ENCODE measurements at places on chromosomes 1 and 21.

DNA sequence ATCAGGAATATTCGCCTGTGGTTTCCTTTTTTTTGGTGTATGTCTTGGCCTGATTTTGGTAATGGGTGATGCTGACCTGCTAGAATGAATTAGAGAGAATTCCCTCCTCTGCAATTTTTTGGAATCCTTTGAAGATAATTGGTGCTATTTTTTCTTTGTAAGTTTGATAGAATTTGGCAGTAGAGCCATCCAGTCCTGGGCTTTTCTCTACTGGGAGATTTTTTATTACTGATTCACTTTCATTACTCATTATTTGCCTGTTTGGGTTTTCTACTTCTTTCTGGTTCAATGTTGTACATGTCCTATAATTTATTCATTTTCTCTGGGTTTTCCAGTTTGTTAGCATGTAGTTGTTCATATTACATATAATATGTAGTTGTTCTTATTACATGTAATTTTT lies 48.7 kb downstream of the NTMT2 start:
- no peak for DNase-seq

GRCh38 chr1:12383786-12384185 lies 154.0 kb downstream of the VPS13D start:
- no peak for DNase-seq

DNA sequence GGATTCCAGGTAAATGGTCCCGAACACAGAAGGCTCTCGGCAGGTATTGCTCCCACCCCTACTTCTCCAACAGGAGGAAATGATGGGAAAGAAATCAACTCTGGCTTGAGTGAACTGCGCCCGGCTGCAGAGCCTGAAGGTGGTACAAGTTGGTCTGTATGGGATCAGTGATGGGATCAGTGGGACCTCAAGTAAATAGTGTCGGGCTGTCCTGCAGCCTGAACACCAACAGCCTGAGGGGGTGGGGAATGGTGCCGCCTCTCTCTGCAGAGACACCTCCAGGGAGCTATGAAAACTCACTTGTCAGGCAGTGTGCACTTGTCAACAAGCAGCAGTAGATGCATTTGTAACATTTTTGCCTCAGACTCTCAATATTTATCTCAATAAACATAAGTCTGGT lies 183.5 kb downstream of the MATN1 start:
- DNase-seq = no peak

DNA sequence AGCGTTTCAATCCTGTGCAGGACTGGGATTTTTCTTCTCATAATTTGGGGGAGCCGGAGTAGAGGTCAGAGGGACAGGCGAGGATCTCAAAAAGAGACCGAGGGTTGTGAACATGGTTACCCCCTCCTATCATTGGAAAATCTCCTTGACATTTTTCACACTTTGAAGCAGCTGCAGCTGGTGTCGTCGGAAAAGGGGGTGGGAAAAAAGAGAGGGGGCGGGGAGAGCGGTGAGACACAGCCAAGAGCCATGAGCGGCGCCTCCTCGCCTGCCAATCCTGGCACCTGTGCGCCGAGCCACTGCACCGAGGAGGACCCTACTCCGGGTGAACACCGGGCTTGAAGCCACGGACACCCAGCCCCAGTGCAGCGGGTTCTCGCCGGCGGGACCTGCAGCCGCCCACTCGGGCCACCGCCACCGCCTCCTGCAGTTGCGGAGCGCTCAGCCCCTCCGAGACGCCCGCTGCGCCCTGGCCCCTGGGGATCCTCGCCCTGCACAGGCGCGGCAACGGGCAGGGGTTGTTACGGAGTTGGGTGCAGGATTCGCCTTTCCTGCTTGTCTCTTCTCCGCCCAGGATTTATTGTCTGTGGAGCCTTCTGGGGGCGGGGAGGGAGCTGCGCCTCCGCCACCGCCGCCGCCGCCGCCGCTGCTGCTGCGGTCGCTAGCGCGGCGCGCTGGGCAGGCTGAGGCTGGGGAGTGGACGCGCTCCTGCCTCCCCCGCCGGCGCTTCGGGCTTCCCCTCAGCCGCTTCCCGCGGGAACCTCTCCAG lies at the start of gene LRRC7:
TSS of gene LRRC7 (plus strand) at position 271 of the 769 bp plus-strand sequence. CDS start 718 bp downstream, outside the sequence.
- DNase-seq = no peak

DNA sequence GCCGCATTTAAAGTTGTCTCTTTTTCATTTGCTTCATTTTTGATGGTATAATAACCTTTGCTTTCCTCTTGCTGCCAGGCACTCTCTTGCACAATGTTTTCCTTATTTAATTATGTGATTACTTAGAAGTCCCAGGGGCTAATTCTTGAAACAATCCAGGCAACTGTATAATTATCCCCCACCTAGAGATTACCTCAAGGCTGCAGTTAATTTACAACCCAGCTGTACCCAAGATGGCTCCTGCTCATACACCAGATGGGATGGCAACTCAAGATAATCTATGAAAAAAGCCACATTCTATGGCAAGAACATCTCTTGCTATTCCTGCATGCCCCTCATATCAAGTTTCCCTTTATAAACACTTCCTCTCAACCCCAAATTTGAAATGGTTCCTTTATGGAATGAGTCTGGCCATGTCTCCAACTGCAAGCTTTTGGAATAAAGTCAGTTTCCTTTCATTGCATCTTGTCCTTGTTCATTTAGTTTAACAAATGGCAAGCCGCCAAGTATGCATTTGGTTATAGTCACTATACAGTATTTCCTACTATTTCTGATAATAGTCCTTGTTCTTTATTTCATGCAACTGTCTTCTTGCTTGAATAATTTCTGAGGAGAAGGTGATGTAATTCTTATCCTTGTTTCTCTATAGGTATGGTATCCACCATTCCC lies 1042.6 kb downstream of the PLA2G4A start:
- no peak for DNase-seq

DNA sequence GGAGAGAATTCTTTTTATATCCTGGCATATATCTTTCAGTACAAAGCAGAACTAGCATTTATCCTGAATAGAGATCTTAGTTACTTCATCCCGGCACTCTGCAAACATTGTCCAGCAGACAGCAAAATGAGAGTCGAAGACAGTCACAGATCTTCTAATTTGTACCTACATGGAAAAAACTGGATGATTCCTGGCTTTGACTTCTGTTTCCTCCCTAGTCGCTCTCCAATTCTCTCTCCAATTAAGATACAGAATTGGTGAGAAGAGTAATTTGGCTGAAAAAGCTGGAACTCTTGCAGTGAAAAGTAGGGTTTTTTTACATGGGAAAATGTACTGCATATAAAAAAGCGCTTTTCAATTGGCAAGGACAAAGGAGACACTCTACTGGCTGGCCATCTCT lies 151.1 kb upstream of the C8B start:
- no peak for DNase-seq

- no peak for DNase-seq
Measured at GRCh38 chr1:14976256-14976655, 177.3 kb upstream of the TMEM51 start.

GRCh38 chr1:203057911-203058675 lies 27.7 kb downstream of the MYOG start:
- no peak for DNase-seq

- no peak for DNase-seq
Measured at GRCh38 chr1:186420923-186421322, 40.0 kb downstream of the PDC start.

DNA sequence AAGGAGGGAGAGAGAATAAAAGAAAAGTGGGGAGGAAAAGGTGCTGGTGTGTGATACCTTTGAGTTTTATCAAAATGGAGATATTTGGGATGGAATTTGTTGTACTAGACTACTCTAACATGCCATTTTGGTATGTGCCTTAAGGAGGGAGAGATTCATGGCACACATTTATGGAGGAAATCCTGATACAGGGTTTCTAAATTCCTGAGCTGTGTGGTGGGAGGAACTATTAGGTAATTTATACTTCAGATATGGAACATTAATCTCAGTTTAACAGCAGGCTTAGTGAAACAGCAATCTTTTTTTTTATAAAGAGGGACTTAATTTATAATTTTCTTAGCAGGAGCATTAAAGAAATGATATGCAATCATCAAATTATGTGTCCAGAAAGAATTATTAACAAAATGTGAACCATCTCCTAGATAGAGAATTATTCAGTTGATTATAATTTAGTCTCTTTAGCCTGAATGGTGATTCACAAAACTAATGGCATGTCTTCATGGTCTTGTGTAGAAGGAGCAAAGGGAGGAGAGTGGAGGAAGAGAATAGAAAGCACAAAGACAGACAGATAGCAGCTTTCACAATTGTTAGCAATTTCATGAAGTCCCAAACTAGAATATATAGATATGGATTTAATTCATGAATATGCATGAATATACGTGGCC lies 301.6 kb downstream of the HLX start:
- DNase-seq = no peak
